CD4-positive, alpha-beta T cell (primary cell): ENCODE measurements at places on chromosomes 1 and 21.

- no peak for DNase-seq
Observed at GRCh38 chr21:28906236-28906635, 86.4 kb downstream of the LTN1 start.

DNA sequence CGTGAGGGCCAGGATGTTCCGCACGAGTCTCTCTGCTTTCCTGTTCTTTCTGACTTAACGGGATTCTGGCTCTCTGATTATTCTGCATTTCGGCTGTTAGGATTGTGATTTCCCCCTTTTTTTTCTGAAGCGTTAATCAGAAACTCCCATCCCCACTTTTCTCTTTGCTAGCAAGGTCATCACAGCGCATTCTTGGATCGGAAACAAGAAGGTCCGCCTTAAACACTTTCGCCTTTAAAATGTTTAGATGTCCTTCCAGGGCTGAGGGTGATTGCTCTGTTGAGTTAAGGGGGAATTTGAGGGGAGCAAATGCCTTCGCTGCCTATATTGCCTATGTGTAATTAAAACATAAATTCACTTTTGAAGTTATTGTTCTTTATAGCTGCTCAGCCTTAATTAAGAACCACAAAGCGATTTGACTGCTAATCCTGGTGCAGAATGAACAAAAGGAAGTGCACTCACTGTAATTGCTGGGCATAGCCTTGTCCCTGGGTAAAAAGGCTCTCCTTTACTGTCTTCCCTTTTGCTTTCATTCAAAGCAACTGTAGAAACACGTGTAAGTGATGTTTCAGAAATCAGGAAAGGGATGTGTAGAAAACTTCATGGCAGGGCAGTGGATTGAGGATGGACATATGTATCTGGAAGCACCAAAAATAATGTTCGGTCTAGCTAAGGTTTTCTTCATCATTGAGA is 1.2 kb downstream of the LAMC1 start:
- no peak for DNase-seq

GRCh38 chr1:150192012-150192411 is 42.3 kb downstream of the PLEKHO1 start:
- no peak for DNase-seq

- no peak for DNase-seq
Observed at GRCh38 chr1:84749427-84749826, 59.2 kb upstream of the SSX2IP start.

GRCh38 chr1:63828322-63829044 is 54.7 kb downstream of the ROR1 start:
- DNase-seq = no peak

DNA sequence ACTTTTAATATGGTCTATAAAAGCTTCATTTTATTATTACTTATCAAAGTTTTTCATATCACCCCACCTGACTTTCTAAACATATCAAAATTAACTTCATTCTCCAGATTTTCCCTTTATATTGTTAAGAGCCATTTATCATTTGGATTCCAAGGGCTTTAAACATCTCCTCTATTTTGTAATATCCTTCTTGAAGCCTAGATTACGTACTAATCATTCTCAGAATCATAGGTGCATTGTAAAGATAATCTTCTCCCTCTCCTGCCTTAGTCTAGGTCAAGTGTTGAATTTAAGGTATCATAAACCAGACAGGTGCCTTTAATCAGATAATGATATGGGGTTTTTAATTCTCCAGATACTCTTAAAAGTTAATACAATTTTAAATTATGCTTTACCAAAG is 128.3 kb downstream of the LRRC40 start:
- DNase-seq = no peak

GRCh38 chr1:6731905-6732304 is 30.3 kb upstream of the DNAJC11 start:
- DNase-seq = no peak

- DNase-seq = no peak
Observed at GRCh38 chr1:29960876-29961275, 724.6 kb downstream of the PTPRU start.

DNA sequence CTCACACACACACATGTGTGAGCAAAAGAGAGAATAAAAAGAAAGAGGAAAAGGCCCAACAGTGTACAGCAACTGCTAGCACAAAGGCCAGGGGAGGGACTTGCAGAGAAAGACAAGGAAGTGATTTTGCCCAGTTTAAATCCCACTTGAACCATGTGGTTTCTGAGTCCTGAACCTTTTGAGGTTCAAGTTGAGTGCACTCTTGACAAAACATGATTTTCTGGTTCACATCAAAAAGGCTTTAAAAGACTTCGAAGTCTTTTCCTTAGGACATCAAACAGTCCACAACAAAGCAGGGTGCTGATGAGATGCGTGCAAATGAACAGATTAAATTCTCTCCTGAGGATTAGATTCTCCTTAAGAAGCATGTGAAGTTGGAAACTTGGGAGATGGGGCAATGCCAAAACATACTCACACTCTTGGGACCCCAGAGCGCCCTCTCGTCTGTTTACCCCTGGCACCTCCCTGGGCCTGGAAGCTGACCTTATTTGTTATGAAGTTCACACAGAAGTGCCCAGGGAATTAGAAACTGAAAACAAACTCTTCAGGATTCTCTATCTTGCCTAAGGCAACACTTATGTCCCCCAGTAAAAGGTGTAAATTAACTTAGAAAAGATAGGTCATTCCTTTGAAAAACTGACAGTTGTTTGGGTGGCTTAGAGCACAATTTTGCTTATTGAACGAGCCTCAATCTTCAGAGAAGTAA is 31.5 kb downstream of the RNF220 start:
- no peak for DNase-seq

DNA sequence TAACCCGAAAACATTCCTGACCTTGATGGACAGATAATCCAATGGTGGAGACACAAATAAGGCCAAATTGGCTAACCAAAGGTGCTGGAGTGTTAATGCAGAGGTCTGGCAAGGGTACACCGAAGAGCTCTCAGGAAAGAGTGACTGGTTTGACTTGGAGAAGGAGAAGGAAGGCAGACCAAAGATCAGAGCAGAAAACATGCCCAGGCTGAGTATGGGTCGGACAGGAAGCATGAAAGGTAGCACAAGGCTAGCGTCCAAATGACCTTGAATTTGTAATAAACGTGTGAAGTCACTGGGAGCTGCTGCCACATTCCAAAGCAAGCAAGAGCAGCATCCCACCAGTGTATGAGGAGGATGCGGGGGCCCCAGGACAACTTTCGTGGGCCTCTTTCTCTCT is 45.7 kb downstream of the APP start:
- DNase-seq = no peak

GRCh38 chr1:96346719-96347118 is 374.9 kb upstream of the PTBP2 start:
- DNase-seq = no peak

DNA sequence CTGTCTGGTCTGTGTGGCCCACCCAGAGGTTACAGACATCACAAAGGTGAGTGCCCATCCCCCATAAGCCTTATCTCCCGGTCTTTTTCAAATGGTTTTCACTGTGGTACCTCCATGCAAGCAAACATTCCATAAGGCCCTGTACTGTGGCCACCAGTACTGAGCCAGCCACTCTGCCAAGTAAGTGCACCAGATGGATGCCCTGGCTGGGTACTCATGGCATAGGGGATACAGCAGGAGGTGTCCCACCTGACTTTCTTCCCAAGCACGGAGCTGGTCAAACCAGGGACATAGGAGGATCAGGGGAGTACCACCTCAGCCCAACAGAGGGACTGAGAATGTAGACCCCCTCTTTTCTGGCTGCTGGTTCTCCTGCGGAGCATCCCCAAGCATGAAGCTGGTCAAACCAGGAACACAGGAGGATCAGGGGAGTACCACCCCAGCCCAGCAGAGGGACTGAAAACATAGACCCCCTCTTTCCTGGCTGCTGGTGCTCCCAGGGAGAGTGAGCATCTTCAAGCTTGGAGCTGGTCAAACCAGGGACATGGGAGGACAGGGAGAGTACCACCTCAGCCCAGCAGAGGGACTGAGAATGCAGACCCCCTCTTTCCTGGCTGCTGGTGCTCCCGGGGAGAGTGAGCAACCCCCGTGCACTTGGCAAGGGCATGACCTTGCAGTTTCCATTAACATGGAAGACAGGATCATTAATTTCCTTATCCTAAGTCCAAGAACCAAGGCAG is 81.8 kb upstream of the KLHDC7A start:
- DNase-seq = no peak

GRCh38 chr1:100250264-100250663 is 630 bp upstream of the DBT start:
- DNase-seq = no peak

DNA sequence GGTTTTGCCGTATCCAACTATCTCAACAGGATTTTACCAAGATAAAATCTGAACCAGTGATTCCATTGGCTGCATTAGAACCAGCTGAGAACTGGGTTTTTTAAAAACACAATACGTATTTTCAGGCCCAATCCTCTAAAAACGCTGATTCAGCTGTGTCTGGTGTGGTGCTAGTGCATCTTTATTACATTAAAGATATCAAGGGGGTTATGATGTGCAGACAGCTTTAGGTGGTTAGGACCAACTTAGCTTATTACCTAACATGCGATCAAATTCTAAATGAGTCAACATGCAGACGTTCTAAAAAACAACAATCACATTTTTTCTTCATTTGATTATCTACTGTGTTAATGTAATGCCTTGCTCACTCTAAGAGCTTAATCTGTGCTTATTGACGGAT is 32.0 kb upstream of the EXO1 start:
- no peak for DNase-seq

DNA sequence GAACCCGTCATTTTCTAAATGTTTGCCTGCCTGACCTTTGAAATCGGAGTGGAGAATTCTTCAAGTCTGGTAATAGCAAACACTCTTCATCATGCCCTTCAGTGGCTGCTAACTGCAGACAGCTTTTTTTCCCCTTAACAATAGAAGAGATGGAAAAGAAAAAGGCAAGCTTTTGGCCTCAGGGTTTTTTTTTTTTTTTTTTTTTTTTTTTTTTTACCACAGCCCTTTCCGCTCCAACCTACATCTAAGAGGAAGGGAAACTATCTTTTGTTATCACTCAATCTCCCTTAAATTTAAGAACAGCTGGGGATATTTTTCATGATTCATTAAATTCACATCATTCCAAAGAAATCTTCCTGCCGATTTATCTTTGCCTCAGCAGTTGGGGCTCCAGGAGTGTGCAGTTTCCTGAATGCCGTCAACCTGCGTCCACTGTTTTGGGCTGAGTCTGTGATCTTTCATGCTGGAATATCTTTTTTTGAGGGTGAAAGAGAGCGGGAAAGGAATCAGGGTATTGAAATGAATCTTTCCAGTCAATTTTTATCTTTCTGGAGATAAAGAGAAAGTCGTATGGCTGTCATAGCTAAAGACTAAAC is 144.5 kb upstream of the SMYD2 start:
- no peak for DNase-seq

GRCh38 chr1:165424454-165425216 is 20.3 kb downstream of the RXRG start:
- no peak for DNase-seq

- DNase-seq = no peak
Observed at GRCh38 chr1:170680428-170680827, 16.5 kb downstream of the PRRX1 start.

DNA sequence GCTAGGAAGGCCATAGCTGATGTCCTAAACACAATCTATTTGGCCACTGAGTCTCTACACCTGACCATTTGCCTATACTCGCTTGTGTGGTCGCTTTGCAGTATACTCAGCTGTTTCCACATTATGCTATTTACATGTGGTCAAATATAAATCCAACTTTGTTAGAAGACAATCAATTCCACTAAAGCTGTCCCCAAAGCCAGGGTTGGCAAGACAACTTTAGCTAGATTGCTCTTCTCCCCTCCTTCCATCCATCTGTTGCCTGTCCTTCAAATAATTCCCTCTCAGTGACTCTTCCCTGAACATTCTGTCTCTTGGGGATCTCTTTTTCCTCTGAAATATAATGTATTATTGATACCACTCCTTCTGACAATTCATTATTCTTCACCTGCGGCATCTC is 30.1 kb downstream of the AVPR1B start:
- no peak for DNase-seq

GRCh38 chr1:90475631-90476030 is 241.5 kb downstream of the BARHL2 start:
- DNase-seq = no peak

- no peak for DNase-seq
Observed at GRCh38 chr1:72286401-72286800, 4.1 kb upstream of the NEGR1 start.

DNA sequence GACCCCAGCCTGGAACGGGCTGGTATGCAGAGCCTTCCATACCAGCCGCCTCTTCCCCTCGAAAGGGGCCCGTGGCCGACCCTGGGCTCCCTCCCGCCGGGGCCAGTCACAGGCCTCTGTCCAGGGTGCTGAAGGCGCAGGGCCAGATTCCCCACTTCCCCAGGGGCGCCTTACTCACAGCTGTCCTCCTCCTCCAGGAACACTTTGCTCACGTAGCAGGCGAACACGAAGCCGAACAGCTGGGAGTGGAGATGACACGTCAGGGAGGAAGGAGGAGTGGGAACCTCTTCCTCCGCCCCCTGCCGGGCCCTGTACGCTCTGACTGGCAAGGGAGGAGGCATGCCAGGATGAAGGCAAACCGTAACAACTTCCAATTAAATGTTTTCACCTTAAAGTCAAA is 57.3 kb downstream of the NKAIN1 start:
- DNase-seq = peak; percentile 57

- DNase-seq = no peak
Observed at GRCh38 chr1:55876276-55877060, 661.3 kb upstream of the USP24 start.

- DNase-seq = no peak
Observed at GRCh38 chr1:204327359-204327758, 32.4 kb downstream of the PLEKHA6 start.

DNA sequence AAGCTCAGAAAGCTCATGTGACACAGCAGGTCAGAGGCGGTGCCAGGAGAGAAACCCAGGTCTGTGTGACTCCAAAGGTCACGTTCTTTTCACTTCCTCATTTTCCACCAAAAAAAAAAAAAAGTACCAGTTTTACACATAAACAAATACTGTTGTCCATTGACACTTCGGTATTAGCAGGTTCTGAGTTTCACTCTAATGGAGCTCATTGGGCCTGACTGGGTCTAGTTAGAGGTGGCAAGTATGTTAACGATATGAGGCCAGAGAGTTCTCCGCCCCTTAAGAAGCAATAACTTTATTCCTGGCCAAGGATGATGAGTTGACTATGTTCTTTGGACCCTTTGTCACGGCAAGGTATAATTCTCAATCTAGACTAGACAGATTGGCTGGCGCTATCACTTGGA is 30.0 kb upstream of the SDE2 start:
- DNase-seq = no peak

DNA sequence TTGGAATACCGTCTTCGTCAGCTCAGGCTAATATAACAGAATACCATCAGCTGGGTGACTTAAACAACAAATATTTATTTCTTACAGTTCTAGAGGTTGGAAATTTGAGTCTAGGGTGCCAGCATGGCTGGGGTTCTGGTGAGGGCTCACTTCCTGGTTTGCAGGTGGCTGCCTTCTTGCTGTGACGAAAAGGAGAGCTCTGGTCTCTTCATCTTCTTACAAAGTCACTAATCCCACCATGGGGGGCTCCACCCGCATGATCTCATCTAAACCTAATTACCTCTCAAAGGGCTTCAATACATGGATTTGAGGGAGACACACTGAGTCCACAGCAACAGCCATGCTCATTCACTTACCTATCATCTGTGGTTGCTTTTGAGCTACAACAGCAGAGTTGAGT is 78.3 kb downstream of the PSMG1 start:
- DNase-seq = no peak
